Mesothelial cell of epicardium (in vitro differentiated cells): ENCODE measurements at places on chromosomes 7 and 10.

DNA sequence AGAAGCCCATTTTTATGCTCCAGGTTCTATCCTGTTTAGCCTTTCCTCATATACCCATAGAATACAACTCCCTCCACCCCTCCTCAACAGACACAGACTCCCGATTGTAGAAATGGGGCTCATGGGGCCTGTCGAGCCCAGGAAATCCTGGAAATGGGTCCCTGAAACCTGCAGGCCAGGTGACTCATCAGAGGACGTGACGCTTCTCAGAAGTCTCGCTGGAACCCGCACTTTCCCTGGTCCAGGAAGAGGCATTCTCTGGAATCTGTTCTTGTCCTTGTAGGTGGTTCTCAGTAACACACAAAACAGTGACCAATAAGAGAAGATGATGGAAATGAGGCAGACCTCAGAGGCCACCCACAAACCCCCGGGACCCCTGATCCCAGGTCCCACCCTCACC lies 244.8 kb upstream of the PPP2R2D start:
- DNase-seq = no peak

- DNase-seq = no peak
Observed at GRCh38 chr7:17988141-17988540, 39.5 kb downstream of the PRPS1L1 start.

- no peak for DNase-seq
Observed at GRCh38 chr10:99557044-99557443, 24.3 kb downstream of the NKX2-3 start.

DNA sequence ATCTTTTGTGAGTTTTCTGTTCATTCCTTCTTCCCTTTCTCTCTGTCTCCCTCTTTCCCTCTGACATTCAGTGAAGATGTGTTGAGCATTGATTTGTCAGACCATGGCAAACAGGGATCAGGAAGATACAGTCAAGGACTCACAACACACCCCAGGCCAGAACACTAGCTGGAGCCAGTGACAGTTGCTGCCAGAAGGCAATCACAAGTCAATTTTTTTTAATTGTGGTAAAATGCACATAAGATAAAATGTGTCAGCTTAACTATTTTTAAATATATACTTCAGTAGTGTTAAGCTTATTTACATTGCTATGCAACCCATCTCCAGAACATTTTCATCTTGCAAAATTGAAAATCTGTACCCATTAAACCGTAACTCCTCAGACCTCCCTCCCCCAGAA lies 62.6 kb downstream of the TEX36 start:
- no peak for DNase-seq

GRCh38 chr7:994592-995308 lies 11.8 kb downstream of the CYP2W1 start:
- DNase-seq = no peak

- no peak for DNase-seq
Observed at GRCh38 chr7:74405899-74406512, 47.7 kb upstream of the GTF2IRD1 start.
